ENCODE measurements at places on chromosomes 4 and X. TPM values are rescaled to one million over a fixed set of nuclear protein-coding genes. Genes with fewer than 3 reads are reported as not detected.

IL13RA2 gene
- total RNA-seq, result 0.33 TPM

PORCN gene
- total RNA-seq, result 15.0 TPM

- H3K36me3 ChIP-seq, result no peaks in the 10 kb centered on the region
- no peak for DNase-seq
- H3K4me1 ChIP-seq, result no peaks in the 10 kb centered on the region
- H3K4me3 ChIP-seq, result no peak overlapping the region
These were observed 109.3 kb upstream of the MSX1 start for GRCh38 chr4:4750187-4750586.

- H3K27me3 ChIP-seq, result no peaks in the 10 kb centered on the region
- no peaks in the 10 kb centered on the region for H3K36me3 ChIP-seq
- no peak for DNase-seq
- H3K4me3 ChIP-seq, result no peak overlapping the region
- H3K4me1 ChIP-seq, result no peaks in the 10 kb centered on the region
- H3K27ac ChIP-seq, result no peak overlapping the region
These were observed 63.0 kb downstream of the GPC3 start for GRCh38 chrX:133922390-133922771.

DNA sequence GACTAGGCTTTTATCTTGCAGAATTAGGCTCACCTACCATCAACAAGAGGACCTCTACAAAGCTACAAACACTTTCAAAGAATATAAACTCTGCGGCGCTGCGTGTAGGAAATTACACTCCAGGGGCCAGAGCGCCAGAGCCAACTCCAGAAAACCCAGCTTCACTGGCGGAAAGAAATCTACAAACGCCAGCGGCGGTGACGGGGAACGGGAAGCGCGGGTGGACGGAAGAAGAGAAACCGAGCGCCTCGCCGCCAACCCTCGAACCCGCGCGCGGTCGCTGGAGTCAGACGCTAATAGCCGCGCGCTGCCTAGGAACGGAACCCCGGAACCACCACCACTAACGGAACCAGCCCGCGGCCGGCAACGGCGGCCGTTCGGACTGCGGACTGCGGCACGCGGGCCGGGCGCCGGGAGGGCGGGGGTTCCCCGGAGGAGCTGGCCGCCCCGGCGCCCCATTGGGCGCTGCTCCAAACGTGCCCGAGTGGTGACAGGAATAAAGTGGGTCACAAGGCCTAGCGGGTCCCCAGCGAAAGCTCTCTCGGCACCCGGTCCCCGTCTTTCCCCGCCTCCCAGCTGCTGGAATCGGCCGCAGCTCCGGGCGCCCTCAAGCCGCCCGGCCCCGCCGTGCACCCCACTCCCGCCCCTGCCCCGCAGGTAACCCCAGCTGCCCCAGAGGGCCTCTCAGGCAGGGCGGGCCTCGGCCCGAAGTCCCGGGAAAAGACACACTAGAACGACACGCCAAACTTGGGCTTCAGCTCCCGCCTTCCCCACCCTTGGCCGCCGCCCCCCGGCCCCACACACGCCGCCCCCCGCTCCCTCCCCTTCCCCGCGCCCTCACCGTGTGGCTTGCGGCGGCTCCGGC lies 836 bp downstream of the CLOCK start:
- peak overlapping the region; percentile 100 for H3K4me3 ChIP-seq
- H3K27ac ChIP-seq, result peak overlapping the region; percentile 100
- no peaks in the 10 kb centered on the region for H3K27me3 ChIP-seq
- DNase-seq, result peak; percentile 92
- H3K4me1 ChIP-seq, result peaks cover 18% of the 10 kb centered on the region

- no peaks in the 10 kb centered on the region for H3K36me3 ChIP-seq
- no peaks in the 10 kb centered on the region for H3K27me3 ChIP-seq
- H3K27ac ChIP-seq, result no peak overlapping the region
- no peak for DNase-seq
- H3K4me1 ChIP-seq, result no peaks in the 10 kb centered on the region
These were observed 5.5 kb upstream of the XIAP start for GRCh38 chrX:123854329-123854728.

- H3K36me3 ChIP-seq, result no peaks in the 10 kb centered on the region
- H3K27ac ChIP-seq, result no peak overlapping the region
- H3K27me3 ChIP-seq, result no peaks in the 10 kb centered on the region
- no peaks in the 10 kb centered on the region for H3K4me1 ChIP-seq
- H3K4me3 ChIP-seq, result no peak overlapping the region
These were observed 179.2 kb downstream of the AASDH start for GRCh38 chr4:56208103-56208502.

DNA sequence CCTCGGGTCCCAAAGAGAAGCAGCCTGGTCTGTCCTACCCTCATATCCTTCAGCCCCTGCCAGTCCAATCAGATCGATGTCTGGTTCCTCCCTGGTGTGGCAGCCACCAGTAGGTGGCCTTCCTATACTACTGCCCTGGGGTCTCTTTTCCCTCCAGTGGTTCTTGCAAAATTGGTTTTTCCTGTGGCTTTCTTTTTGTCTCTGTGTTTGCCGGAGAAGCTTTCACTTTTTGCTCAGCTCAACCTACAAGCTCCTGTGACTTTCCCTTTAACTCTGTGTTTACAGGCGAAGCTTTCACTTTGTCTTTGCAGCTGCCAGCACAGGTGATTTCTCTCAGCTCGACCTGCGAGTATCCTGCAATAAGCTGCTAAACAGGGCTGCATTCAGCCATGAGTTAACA lies 46.8 kb downstream of the UGT2A3 start:
- DNase-seq, result no peak
- no peaks in the 10 kb centered on the region for H3K36me3 ChIP-seq
- H3K27ac ChIP-seq, result no peak overlapping the region
- peaks cover 17% of the 10 kb centered on the region for H3K4me1 ChIP-seq
- no peaks in the 10 kb centered on the region for H3K27me3 ChIP-seq
- peak overlapping the region; percentile 1 for H3K4me3 ChIP-seq

Measured in esophagus muscularis mucosa (tissue), 4 donors.